ENCODE measurements at places on chromosomes 1 and 21. TPM values are rescaled to one million over a fixed set of nuclear protein-coding genes. Genes with fewer than 3 reads are reported as not detected.

CCDC181 gene
- polyA plus RNA-seq, result 3.0 TPM

RAB29 gene
- polyA plus RNA-seq, result 12.8 TPM

SMIM11 gene
- polyA plus RNA-seq, result 16.8 TPM

KRTAP19-5 gene
- not detected for polyA plus RNA-seq

CHI3L2 gene
- polyA plus RNA-seq, result 5.9 TPM
